NCI-H510A treated with DMSO at 0.1 percent for 48 hours (cell line): ENCODE measurements at places on chromosomes 7 and 10.

DNA sequence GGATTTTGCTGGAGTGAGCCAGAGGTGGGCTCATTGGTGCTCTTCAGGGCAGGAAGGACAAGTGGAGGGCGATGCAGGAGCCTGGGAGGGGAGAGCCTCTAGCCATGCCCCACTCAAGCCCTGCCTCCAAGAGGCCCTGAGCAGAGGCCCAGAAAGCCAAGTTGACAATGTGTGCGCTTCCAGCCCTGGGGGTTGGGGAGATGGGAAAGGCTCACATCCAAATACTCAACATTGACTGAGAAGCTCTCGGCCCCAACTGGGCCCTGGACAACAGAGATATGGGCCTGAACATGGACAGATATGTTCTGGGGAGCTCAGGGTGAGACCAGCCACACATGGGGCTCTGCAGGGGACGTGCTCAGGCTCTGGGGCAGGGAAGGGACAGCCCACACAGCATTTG lies 39.0 kb downstream of the FRMPD2 start:
- no peak for DNase-seq

DNA sequence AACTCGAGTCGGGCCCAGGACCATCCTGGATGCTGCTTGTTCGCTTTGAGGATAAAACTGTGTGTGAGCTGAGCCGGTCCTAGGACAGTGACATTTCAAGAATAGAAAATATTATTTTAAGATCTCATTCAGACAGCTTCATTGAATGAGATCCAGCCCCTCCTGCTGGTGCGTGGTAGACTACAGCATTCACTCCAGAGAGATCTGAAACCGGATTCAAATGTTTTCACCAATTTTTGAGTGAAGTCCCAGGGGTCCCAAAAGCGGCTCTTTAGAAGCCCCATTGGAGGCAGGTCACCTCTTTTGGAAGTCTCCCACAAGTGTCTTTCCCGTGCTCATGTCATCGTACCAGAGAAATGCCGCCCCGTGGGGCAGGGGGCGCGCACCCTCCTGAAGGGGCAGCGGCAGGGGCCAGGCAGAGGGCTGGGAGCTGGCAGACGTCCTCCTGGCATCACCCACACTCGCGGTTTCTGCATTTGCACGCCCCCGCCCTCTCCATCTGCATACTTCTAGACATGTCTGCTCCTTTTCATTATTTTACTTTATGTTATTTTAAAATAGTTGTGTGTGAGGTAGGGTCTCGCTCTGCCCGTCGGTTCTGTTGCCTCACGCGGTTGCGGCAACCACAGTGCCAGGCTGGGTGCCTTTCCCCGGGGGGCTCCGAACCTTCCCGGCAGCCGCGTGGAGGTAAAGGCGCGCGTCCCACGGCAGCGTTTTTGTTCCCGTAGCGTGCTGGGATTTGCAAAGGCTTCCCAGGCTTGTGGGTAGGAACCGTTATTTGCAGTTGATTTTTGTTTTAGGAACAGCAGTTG lies 52.3 kb upstream of the DPYSL4 start:
- DNase-seq, result no peak

DNA sequence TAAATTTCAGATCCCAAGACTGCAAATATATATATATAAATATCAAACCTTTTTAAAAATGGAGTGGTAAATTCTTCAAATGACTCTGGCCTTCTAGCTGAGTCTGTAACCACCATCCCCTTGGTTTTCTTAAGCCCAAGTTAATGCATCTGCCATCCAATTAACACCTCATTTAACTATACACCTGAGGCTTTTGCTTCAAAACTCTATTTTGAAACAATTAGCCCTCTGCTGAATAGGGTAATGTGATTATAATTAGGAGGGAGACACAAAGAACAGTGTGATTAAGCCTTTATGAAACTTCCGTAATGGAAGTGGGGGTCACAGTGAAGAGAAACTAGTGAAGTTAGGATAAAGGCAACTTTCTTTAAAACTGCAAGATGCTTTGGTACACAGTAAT lies 83.6 kb downstream of the GPR37 start:
- DNase-seq, result no peak

DNA sequence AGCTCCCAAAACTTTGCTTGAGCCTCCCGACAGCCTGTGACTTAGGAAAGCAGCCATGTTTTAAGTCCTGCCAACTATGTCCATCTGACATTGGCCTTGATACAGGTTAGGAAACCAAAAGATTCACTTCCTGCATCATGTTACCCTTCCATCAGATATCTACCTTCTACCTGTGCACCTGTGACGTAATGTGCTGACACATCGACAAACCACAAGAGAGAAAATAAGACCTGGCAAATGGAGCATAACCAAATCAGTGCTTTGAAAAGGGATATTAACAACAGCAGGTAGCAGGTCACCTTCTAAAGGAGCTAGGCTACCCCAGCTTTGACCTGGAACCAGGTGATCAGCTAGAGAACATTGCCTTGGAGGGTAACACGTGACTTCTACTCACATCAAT lies 14.8 kb upstream of the PRR15 start:
- DNase-seq, result no peak

GRCh38 chr7:100486753-100487446 lies 3.2 kb downstream of the NYAP1 start:
- no peak for DNase-seq

GRCh38 chr10:6924166-6924565 lies 344.1 kb upstream of the PRKCQ start:
- DNase-seq, result no peak

GRCh38 chr7:146206270-146206669 lies 89.7 kb downstream of the CNTNAP2 start:
- no peak for DNase-seq
